ENCODE measurements at places on chromosomes 2 and 18.

DNA sequence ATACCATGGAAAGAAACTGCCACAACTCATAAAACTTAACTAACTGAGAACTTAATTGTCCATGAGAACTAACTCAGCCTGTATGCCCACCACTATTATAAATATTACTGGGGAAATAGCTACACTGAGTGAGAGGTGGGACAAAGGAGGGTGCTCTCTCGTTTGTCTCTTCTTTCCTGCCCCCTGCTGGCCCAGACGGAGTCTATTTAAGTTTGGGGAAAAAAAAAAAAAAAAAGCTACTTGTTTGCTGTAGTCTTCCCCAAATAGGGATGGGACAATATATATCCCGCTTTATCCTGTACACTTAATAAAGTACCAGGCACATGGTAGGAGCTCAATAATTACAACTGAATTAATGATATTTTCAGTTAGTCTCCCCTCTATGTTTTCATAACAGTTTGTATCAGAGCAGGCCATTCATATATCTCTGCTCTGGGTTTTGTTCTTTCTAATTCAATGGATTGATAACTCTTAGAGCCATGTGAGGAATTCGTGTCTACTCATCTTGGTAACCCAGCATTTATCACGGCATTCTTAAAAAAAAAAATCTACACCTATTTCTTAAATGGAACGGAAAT lies 647.6 kb upstream of the PKDCC start:
- DNase-seq: peak; percentile 21

- no peak for DNase-seq
Observed at GRCh38 chr18:73848656-73849055, 299.0 kb downstream of the FBXO15 start.

- DNase-seq: no peak
Observed at GRCh38 chr2:118748245-118748885, 99.1 kb downstream of the EN1 start.

GRCh38 chr2:159126432-159127022 lies 158.1 kb downstream of the TANC1 start:
- DNase-seq: no peak

- DNase-seq: no peak
Observed at GRCh38 chr2:102512161-102512560, 39.1 kb downstream of the SLC9A4 start.

GRCh38 chr2:158943973-158944372 lies 24.5 kb upstream of the TANC1 start:
- DNase-seq: no peak

- no peak for DNase-seq
Observed at GRCh38 chr2:11676640-11677039, 6.6 kb upstream of the NTSR2 start.

GRCh38 chr2:72579591-72580180 lies 246.1 kb downstream of the EXOC6B start:
- DNase-seq: peak; percentile 69
